Left ventricle myocardium superior (tissue), 1 donor: ENCODE measurements at places on chromosomes 2 and 18. TPM values are rescaled to one million over a fixed set of nuclear protein-coding genes. Genes with fewer than 3 reads are reported as not detected.
A peak's percentile ranks its signal among the peaks of the same experiment; 100 is the strongest.

- no peak for DNase-seq
Measured at GRCh38 chr2:16100006-16100405, 159.7 kb downstream of the MYCN start.

GRCh38 chr2:8701681-8702379, 20.0 kb downstream of the ID2 start:
- no peak for DNase-seq

DNA sequence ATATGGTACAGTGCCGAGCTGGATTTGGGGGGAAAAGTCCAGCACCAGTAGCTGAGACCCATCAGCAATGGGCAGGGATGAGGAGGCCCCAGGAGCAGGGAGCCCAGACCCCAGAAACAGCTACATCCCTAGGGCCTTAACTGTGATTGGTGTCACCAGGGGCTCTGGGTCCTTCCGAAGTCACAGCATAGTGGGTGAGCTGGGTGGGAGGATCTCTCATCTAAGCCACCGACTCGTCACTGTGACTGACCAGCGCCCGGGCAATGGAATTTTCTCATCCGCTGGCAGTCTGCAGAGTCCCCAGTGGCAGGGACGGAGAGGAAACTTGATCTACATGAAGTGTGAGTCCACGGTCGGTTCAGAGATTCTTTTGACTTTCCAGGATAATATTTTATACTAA, 186.5 kb downstream of the SH3BP4 start:
- DNase-seq, result no peak

GRCh38 chr2:9819551-9819950, 23.7 kb upstream of the TAF1B start:
- DNase-seq, result no peak

DNA sequence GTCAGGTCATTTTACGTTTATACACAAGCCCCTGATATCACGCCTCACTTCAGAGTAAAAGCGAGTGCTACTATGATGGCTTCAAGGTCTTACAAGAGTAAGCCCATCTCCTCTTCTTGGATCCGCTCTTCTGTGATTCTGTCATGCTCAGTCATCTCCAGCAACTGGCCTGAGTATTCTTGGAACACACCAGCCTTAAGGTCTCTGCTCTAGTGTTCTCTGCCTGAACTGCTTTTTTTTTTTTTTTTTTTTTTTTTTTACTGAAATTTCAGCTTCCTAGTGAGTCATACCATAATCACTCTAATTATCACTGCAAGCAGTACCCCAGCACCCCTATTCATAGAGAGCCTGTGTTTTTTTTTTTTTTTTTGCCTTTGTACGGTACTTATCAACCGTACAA, 1228.9 kb downstream of the CNTNAP5 start:
- no peak for DNase-seq

DNA sequence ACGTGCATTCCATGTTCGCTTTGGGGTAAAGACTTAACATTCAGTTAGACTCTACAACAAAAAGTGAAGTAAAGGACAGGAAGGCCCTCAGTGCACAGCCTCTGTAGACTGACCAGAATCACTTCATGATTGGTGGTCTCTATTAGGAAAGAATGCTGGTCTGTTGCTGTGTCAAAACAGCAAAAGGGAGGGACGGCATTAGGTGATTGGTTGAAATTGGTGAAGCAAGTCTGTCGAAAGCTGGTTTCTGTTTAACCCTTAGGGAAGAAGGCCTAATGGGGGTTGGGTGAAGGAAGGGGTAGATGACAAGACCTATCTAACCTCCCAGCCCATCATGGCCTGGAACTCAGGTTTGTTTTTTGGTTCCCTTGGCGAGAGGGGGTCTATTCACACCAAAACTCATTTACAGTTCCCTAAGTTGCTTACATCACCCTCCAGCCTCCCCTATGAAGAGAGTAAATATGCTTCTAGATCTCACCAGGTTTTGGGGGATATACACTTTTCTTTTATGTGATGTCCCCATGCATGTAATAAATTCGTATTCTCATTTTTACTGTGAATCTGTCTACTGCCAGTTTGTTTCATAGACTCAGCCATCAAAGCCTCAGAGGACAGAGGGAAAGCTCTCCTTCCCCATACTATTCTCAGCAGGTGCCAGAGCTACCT, 65.6 kb downstream of the TMEM17 start:
- DNase-seq, result no peak

DNA sequence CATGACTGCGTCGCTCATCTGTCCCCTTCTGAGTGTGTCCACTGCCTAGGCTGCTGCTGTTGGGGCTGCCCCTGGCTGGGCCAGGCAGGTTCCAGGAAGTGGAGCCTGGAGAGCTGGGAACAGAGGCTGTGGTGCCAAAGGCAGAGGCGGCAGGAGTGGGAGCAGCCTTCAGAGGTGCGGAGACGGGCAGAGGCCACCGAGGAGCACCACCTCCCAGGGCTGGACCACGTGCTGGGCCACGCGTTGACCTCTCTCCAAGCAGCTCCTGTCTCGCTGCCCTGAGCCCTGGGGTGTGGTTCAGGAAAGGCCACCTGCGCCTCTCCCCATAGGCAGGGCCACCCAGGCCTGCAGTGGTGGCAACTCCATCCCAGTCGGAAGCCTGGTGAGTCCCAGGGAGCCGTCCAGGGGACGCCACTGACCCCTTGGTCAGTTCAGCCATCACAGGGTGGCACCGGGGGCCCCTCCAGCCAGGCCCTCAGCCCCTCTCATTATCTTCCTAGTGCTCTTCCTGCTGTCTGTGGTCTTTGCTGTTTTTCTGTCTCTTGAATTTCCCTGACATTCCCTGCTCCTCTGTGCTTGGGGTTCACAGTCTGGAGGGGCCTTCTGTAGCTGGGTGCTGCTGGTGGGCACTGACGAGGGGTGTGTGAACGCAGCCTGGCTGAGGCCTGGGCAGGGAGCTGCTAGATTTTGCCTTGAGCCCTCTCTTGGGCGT, 122.8 kb upstream of the HS6ST1 start:
- no peak for DNase-seq

DNA sequence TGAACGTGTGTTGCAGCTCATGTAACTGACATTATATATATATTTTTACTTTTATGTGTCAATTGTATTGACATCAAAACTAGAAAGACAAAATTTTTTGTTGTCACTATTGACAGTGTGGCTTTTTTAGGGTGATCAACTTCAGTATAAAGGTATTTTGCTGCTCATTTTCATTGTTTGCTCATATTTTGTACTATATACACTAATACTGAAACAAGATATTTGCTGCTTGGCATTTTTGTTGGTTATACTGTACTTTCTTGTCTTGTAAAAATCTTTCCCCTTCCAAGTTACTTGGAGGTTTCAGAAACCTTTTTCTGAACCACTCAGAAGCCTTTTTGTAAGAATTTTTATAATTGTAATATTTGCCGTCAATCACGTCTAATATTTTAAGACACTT, 16.5 kb downstream of the AFTPH start:
- no peak for DNase-seq

DNA sequence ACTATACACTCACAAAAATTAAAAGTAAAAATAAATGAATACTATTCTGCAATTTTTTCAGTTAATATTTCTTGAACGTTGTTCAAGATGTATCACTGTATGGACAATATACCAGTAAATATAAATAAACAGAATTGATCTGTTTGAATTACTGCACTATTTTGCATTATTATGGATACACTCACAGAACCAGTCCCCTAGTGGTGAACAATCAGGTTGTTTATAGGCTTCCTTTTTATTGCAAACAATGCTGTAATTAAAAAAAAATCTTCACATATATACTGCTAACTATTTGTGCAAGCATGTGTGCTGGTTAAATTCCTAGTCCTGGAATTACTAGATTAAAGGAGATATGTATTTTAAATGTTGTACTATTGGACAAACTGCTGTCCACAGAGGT, 306.0 kb downstream of the FBXO15 start:
- no peak for DNase-seq

DNA sequence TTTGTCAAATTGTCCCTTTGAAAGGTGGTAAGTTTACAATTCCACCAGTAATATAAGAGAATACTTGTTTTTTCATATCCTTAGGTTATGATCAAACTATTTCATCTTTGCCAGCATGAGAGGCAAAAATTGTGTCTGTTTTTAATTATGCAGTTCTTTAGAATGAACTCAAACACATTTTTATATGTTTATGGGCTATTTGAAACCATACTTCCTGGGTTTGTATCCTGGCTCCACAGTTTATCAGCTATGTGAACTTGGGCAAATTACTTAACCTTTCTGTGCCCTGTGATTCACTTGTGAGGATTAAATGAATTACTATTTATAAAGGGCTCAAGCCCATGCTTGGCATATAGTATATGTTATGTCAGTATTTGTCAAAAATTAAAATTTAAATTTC, 109.4 kb downstream of the TANC1 start:
- no peak for DNase-seq

- DNase-seq, result no peak
Measured at GRCh38 chr2:222608081-222608480, 47.8 kb downstream of the FARSB start.

DNA sequence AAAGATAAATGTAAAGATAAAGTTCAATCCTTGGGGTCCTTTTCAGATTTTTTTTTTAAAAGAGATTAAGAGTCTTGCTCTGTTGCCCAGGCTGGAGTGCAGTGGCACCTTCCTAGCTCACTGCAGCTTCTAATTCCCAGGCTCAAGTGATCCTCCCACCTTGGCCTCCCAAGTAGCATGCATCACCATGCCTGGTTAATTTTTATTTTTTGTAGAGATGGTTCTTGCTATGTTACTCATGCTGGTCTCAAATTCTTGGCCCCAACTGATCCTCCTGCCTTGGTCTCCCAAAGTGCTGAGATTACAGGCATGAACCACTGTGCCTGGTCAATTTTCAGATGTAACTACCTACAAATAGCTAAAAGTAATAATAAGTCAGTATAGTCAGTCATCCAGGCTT, 21.1 kb downstream of the NFE2L2 start:
- no peak for DNase-seq

DNA sequence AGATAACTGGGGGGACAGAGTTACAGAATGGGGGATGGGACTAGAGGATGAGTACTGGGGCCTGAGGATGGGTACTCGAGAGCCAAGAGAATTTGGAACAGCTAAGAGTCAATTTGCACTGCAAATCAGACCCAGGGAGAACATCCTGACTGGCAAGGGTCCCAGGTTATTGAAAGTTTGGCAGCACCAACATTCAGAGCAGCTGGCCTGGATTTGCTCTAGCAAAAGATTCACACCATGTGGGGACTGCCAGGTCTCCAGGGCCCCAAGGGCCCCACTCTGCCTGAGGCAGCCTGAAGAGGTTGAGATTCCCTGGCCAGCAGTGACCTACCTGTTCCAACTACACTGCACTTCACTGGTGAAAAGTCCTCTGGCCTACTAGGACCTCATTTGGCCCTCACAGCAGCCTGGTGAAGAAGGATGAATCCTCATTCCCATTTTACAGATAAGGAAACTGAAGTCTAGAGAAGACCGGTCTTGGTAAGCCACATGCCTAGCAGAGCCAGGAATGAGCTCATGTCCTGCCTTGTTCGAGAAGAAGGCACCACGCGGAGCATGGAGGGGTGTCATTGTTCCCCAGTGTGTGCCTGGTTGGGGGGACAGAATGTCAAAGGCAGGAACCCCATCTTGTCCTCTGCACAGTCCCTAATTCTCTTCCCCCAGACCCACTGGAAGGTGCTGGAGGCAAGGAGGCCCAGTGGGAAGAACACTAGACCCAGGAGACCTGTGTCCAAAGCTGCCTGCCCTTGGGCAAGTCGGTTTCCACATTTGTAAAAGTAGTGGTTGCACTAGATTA, 258.6 kb downstream of the TNS1 start:
- peak; percentile 75 for DNase-seq

GRCh38 chr2:170524828-170525565, 190.1 kb upstream of the SP5 start:
- DNase-seq, result no peak

The EML6 gene
- total RNA-seq, result 0.59 TPM
